OCI-M1 (cell line): ENCODE measurements at places on chromosomes 7 and 10.

GRCh38 chr10:16843252-16843870 lies 26.1 kb upstream of the RSU1 start:
- peak; percentile 91 for DNase-seq

- no peak for DNase-seq
Measured at GRCh38 chr7:25870574-25870973, 281.4 kb upstream of the NFE2L3 start.

- no peak for DNase-seq
Measured at GRCh38 chr10:84179059-84179710, 5.6 kb downstream of the GPR15LG start.

DNA sequence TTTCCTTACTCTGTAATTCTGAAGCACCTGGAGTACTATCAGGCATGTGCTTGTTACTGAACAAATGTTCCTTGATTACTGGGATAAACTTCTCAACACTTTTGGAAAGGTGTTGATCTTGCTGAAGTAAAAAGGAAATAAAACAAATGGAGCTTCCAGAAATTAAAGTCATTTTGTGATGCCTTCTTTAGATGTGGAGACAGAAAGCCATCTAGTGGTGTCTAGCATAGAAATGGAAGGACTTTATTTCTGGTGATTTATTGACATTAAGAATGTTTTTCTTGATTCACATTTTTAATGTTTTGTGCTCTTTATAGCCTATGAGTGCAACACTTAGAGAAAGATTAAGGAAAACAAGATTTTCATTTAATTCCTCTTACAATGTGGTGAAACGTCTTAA lies 1.4 kb downstream of the SFR1 start:
- DNase-seq, result peak; percentile 58
